ENCODE measurements at places on chromosomes 6 and 20.

GRCh38 chr6:138966870-138967269 is 21.2 kb downstream of the REPS1 start:
- DNase-seq = no peak

GRCh38 chr20:34875642-34876405 is 588 bp upstream of the ACSS2 start:
- DNase-seq = no peak

- no peak for DNase-seq
Measured at GRCh38 chr6:51118792-51119191, 300.1 kb downstream of the TFAP2B start.

GRCh38 chr20:53656293-53657202 is 62.9 kb upstream of the ZNF217 start:
- DNase-seq = no peak

- DNase-seq = no peak
Measured at GRCh38 chr6:32290886-32291450, 67.1 kb upstream of the NOTCH4 start.

- no peak for DNase-seq
Measured at GRCh38 chr6:159646733-159647132, 46.3 kb downstream of the SOD2 start.

DNA sequence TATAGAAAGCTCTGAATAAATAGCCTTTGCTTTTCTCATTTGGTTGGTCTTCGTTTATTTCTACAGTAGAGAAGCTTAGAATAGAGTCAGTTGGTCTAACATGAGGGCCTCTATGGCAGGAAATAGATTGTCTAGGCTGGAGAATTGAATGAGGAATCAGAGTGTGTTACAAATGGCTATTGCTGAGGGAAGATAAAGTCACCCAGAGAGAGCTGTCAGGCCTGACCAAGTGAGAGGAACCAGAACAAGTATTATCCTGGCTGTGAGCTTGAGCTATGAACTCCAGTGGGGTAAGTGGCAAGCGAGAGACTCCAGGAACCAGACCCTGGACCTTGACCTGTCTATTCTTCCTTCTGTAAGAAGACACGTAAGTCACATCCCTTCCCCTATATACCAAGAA is 353.1 kb downstream of the CD83 start:
- DNase-seq = no peak

- no peak for DNase-seq
Measured at GRCh38 chr20:54572665-54573435, 97.5 kb downstream of the DOK5 start.

DNA sequence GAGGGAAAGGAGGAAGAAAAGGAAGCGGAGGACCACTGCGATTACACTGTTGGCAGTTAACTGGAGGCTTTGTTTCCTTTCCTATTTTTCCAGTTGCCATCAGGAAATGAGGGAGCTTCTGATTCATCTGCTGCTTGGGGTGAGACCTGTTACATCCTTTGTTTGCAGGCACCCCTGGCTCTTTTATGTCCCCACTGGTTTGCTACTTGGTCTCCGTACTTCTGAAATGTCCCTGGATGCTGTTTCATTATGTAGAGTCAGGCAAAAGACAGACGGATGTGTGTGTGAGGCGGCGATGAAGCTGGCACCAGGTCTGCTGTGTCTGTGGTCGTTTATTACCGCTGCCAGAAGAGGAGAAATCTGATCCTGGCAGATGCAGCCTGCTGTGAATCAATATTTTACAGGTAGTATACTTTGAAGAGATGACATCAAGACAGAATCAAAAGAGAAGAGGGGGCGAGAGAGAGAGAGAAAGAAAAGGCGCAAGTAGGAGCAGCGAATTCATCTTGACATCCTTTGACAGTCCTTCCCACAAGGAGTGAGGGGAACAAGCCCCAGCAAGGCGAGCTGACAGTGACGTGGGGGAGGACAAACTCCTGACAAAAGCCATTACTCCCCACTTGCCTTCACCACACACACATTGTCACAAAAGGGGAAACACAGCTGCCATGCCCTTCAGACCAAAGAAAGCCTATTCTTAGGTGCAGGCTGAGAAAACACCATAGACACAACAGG is 145.9 kb upstream of the FBXL4 start:
- no peak for DNase-seq

DNA sequence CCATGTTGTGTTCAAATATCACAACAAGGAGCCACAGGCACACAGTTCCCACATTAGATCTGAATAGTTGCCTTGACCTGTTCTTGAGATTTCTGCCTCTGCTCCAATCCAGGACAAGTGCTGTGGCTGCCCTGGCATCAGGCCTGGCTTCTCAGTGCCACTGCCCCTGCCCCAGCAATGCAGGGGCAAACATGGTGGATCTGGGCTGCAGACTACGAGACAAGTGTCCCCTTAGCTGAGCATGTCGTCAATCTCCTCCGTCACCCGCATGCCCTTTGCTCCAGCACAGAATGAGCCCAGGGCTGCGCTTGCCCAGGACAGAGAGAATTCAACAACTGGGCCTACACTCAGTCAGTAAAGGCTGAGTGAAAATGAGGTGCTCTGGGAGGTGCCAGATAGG is 201.6 kb downstream of the SYNDIG1 start:
- no peak for DNase-seq

GRCh38 chr20:41234546-41234945 is 83.0 kb downstream of the ZHX3 start:
- DNase-seq = no peak
